ENCODE measurements at places on chromosomes 11 and 22.
A peak's percentile ranks its signal among the peaks of the same experiment; 100 is the strongest.

DNA sequence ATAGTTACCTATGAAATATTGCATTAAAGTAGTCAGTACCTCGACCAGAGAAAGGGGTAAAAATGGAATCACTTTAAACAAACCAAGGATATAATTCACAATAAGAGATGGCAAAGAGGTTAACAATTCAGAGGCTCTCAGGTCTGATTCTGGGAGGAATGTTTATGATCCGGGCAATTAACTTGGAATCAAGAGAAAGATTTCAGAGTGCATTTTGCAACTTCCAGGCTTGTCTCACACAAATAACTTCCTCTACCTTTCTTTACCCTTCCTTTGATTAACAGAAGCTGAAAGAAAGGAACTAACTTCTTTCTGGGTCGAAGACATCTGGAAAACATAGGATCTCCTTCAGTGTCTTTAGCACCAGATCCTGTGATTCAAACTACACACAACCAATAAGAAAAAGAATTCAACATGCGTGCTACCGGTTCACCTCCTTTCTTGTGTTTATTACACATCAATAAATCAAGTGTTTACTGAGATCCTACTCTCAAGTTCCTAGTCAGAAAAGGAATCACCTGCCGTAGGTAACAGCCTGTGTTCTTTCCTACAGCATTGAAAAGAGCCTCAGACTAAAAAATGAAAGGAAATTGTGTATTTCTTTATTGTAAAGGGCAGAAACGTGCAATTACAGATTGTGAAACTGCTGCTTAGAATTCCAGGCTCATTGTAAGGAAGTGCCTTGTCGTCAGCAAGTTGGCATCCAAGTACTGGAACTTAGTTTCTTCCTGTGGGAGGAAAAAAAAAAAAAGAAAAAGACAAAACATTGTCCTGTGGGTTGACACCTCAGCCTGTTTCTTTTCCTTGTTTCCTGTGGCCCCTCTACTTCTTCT lies 29.5 kb downstream of the CARD18 start:
- DNase-seq: no peak

- DNase-seq: no peak
Observed at GRCh38 chr11:44453871-44454270, 111.6 kb upstream of the CD82 start.

GRCh38 chr11:119567688-119568582 lies 145.0 kb upstream of the THY1 start:
- DNase-seq: no peak

DNA sequence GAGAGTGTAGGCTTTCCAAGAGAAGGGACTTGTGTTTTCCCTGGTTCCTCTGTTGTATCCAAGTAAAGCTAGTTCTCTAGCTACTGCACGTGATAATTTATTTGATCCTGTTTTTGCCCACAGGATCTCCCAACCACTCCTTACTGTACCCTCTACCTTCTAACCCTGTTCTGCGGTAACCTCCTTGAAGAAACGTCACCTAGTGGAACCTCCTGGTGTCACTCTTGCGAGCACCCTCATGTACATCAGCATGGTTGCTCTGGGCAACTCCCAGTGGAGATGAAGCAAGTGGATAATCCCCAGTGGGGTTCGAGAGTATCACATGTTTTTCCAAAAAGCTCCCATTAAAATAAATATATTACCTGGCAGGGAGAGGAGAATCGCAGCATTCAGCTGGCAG lies 108.9 kb upstream of the CLMP start:
- no peak for DNase-seq

- DNase-seq: no peak
Observed at GRCh38 chr11:76083563-76084451, 122.5 kb downstream of the WNT11 start.

GRCh38 chr11:121336279-121336937 lies 43.8 kb downstream of the SC5D start:
- no peak for DNase-seq

DNA sequence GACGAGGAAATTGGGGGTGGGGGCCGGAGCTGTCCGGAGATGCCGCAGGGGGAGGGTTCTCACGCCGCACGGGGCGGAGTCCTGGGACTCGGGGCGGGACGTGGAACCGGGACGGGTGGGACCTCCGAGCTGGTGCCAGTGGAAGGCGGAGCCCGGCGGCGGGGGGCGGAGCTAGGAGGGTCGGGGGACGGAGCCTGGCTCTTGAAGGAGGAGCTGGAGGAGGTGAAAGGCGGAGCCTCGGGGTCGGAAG lies 271 bp downstream of the FKBP2 start:
- peak; percentile 99 for DNase-seq

GRCh38 chr11:17770917-17771316 lies 36.3 kb downstream of the KCNC1 start:
- no peak for DNase-seq

GRCh38 chr22:30283342-30283741 lies 6.0 kb downstream of the CASTOR1 start:
- no peak for DNase-seq

DNA sequence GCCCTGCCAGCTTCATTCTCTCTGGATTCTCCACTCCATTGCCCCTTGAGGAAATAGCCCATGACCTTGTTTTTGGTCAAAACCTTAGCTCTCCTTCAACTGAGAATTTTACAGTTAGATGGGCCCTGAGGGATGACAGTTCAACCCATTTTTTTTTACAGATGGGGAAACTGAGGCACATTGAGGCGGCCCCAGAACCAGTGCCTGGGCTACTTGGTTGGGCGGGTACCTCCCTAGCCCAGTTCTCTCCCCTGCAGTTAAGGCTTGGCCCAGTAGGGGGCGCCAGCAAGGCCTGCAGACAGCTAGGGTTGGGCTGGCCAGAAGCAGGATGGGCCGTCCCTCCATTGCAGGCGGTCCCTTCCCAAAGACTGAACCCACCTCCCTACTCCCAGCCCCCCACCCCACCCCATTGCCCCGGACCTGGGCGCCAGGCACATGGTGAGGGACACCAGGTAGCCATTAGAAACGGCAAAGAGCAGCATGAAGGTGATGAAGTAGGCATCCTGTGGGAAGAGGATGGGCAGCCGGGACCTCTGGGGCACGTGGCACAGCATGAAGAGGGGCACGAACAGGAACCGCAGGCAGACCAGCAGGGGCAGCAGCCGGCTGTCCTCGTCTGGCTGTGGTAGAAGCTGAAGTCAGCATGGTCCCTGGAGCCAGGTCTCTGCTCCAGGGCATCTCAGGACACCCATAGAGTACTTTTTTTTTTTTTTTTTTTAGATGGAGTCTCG lies 7.6 kb downstream of the SLC29A2 start:
- peak; percentile 44 for DNase-seq

GRCh38 chr11:30816959-30817880 lies 231.1 kb upstream of the MPPED2 start:
- no peak for DNase-seq

GRCh38 chr11:71179877-71180605 lies 72.3 kb downstream of the SHANK2 start:
- DNase-seq: no peak

DNA sequence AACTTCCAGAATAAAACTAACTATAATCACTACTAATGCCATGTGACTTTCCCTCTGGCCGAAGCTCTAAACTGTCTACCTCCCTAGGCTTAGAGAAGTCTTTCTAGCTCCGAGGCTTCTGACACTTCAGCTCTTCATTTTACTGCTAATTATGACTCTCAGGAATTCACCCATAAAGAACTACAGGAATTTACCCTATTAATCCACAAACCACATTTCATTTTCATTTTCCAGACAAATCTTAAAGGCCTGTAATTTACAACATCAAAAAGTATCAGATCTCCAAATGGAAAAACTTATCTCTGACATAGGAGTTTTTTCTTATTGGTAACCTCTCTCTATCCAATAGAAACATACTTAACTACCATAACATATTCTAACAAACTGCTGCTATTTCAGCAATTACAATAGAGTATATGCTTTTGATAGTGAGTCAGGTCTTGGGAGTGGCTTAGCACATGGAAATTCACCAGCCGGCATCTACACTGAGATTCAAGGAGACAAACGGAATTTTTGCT lies 33.4 kb downstream of the MRTFA start:
- no peak for DNase-seq

- no peak for DNase-seq
Observed at GRCh38 chr11:58526721-58527120, 18.8 kb upstream of the OR5B21 start.

DNA sequence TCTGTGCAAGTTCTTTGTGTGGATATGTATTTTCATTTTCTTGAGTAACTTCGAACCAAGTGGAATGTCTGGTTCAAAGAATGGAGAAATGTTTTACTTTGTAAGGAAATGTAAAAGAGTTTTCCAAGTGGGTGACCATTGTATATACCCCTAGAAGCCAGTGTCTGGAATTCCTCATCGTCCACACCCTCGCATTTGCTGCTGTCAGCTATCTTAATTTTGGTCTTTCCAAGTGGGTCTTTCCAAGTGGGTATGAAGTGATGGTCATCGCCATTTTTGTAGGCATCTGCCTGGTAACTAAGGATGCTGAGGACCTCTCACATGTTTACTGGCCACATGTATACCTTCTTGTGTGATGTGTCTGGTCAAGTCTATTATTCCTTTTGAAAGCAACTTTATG lies 547.5 kb downstream of the TBC1D22A start:
- DNase-seq: no peak

- no peak for DNase-seq
Observed at GRCh38 chr11:86891036-86891435, 64.2 kb downstream of the FZD4 start.

GRCh38 chr11:10329935-10330334 lies 25.1 kb downstream of the ADM start:
- DNase-seq: no peak

GRCh38 chr11:501683-502287 lies 5.3 kb downstream of the RNH1 start:
- no peak for DNase-seq

DNA sequence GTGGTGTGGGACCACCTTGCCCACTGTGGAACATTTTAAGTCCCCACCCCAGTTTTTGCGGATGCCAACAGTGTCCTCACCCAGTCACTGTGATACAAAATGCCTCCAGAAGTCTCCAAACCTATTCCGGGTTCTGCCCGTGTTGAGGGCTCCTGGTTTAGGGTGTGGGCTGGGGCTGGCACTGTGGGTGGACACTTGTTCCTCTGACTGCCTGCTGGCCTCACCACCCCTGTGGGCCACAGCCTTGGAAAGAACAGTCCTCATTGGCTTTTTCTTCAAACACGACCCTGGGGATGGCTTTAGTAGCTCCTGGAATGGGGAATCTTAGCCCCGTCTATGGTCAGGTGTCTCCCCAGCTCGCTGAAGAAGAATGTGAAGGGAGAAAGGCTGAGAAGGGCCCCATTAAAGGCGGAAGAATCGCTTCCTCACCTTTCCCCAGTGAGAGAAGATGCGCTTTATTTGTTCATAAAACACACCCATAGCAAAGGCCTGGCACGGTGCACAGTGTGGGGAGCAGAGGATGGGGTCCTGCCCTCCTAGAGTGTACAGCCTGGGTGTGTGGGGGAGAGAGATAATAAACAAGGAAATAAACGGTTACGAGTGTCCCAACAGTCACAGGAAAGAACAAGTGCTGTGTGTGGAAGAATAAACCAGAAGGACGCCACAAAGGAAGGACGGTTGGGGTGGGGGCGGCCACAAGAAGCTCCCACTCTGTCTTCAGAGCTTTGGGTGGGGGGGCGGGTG lies 91.6 kb upstream of the SLC22A12 start:
- DNase-seq: no peak

- DNase-seq: no peak
Observed at GRCh38 chr11:74338963-74339362, 27.5 kb upstream of the P4HA3 start.

DNA sequence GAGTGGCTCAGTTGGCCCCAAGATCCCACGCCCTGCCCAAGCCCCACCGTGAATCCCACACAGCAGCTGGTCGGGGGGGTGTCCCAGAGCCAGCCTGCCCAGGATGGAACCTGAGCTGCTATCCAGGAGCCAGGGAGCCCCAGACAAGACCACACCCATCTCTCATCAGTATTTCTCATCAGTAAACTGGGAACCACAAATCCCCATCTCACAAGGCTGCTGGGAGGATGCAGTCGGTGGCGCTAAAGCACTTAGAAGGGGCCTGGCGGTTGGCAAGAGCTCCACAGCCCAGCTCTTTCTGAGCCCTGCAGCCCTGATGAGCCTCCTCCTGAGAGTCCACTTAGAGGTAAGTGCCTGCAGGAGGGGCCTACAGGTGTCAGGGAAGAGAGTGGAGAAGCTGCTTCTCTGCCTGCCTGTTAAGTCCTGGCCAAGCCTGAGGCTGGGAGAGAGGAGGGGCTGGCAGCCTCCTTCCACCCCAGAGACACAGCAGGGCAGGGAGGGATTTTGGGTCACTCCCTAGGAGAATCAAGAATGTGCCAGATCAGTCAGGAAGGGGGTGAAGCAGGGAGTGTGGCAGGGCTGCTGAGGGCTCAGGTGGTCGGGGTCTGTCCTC lies 6.1 kb downstream of the FADS3 start:
- DNase-seq: no peak

DNA sequence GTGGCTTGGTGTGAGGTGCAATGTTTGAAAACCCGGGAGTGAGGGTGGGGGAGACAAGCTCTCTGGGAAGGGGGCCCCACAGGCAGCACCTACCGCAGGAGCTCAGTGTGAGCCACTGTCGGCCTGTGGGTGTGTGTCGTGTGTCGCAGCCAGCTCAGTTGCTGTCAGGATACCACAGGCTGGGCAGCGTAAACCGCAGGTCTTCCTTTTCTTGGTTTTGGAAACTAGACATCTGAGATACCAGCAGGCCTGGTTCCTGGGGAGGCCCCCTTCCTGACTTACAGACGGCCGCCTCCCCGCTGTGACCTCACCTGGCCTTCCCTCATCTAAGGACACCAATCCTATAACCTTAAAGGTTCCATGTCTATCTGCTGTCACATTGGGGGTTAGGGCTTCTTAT lies 19.4 kb downstream of the IRF7 start:
- DNase-seq: no peak
